ENCODE measurements at places on chromosomes 2 and 18.

DNA sequence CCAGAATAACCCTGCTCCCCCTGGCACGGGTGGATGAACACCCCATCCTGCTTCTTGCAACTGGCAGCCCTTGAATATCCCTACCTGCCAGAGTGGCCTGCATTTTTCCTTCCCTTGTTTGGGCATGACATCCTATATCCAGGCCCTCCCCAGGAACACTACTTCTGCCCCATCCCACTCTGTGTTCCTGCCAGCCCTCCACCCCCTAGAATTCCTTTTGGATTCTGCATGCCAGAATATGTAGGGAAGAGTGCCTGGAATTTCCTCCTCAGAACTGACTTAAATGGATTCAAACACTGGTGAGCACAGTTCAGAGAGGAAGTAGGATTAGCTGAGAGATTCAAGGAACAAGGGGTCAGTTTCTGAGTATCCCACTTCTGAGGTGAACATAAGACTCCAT is 123.5 kb upstream of the PELI1 start:
- DNase-seq = no peak

- DNase-seq = no peak
Measured at GRCh38 chr2:19989342-19989666, 601 bp downstream of the WDR35 start.

GRCh38 chr2:136305517-136306192 is 187.7 kb upstream of the CXCR4 start:
- DNase-seq = no peak

GRCh38 chr2:19623488-19623887 is 265.1 kb upstream of the OSR1 start:
- DNase-seq = no peak

DNA sequence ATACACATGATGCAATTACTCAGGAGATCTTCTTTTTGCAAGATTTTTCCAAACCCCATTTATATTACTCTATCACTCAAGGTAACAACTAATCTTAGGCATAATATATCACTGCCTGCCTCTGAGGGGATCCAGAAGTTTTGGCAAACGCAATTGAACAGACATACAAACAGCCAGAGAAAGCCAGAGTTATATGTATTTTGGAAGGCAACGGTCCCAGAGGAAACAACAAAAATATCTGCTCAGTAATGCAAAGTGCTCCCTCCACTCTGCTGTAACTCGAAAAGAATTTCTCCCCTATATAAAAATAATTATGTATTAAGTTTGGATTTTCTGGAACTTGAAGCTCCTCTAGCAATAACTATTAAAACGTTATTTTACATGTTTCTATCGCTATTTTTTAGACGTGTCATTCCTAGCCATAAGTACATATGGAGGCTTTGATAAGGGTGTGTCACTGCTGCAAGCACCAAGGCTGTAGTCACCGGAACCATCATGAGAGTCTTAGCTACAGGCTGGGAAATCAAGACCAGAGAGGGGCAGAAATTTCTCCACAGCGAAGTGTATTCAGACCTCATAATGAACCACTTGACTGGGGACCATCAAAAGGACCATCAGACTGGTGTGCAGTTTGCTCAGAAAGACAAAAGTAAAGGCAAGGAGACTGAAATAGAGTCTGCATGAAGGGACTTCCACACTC is 3.7 kb upstream of the GKN1 start:
- no peak for DNase-seq

- no peak for DNase-seq
Measured at GRCh38 chr18:14935210-14935609, 187.2 kb downstream of the ANKRD30B start.

DNA sequence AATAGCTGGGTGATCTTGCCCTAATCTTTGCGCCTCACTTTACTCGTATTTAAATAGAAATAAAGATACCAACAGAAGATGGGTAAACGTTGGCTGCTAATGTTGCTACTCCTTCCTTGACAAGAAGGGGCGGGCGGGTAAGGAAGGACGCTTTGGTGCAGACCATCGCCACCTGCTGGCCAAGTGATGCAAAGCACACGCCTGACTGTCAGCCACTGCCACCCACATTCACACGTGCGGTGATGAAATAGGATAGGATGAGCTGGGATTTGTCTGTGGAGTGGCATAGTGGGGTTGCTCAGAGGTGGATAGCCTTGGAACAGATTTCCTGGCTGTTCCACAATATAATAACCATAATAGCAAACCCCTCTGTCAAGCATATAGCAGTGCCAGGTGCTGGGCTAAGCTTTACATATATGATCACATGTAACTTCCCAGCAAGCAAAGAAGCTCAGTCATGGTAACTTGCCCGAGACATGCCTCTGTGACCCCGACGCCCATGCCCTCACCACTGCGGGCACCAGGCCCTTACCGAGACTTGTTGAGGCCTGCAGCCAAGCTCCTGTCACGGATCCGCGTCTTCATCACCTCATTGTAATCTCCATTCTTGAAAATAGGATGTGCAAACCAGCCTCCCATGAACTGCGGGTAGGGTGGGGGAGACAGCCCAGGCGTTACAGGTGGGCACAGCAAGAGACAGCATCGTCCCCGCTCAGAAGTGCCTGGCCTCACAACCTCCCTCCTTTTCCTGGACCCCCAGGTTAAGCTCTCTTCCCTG is 39.3 kb downstream of the LCT start:
- DNase-seq = peak; percentile 30

GRCh38 chr2:11822746-11823451 is 76.5 kb downstream of the LPIN1 start:
- DNase-seq = no peak

Measured in NCI-H2081 treated with DMSO at 0.1 percent for 48 hours (cell line).